ENCODE measurements at places on chromosomes 2 and 18.
A peak's percentile ranks its signal among the peaks of the same experiment; 100 is the strongest.

DNA sequence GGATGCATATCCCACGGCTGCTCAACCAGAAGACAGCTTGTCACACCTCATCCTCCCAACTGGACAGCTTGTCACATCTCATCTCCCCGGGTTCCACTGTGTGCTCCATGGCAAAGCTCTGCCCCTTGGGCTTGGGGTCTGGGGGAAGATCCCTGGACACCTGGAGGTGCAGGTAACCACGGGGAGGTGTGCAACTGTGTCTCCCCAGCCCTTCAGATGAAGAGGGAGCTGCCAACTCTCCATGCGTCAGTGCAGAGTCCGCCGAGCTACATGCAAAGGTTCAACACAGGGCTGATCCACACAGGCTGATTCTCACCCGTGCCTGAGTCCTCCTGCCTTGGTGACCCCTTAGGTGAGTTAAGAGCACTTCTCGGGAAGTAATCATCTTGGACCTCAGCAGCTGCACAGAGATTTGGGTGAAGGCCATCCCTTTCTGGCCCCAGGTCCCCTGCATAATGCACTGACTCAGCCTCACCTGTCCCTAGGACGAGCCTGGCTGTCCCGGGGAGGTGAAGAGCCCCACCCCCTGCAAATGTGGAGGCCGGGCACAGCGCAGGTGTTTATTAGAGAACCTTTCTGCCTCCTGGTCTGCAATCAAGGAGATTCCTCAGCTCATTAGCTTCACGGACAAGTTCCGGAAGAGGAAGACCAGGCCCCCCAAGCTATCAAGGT is 157.9 kb downstream of the PXDN start:
- no peak overlapping the region for H3K27ac ChIP-seq
- no peaks in the 10 kb centered on the region for H3K4me1 ChIP-seq
- no peaks in the 10 kb centered on the region for H3K27me3 ChIP-seq
- H3K36me3 ChIP-seq: no peaks in the 10 kb centered on the region
- no peak overlapping the region for H3K4me3 ChIP-seq

- peak overlapping the region; percentile 90 for H3K27ac ChIP-seq
- no peak for DNase-seq
- no peaks in the 10 kb centered on the region for H3K36me3 ChIP-seq
- peaks cover 26% of the 10 kb centered on the region for H3K4me1 ChIP-seq
These were observed 23.3 kb upstream of the IL1R1 start for GRCh38 chr2:102119255-102119654.

- no peak overlapping the region for H3K27ac ChIP-seq
- no peaks in the 10 kb centered on the region for H3K36me3 ChIP-seq
- no peaks in the 10 kb centered on the region for H3K27me3 ChIP-seq
- H3K4me3 ChIP-seq: no peak overlapping the region
- H3K4me1 ChIP-seq: no peaks in the 10 kb centered on the region
These were observed 165.8 kb downstream of the SETBP1 start for GRCh38 chr18:44846450-44846849.

- DNase-seq: no peak
- H3K36me3 ChIP-seq: no peaks in the 10 kb centered on the region
- no peak overlapping the region for H3K4me3 ChIP-seq
- H3K27ac ChIP-seq: no peak overlapping the region
These were observed 382.7 kb upstream of the SALL3 start for GRCh38 chr18:78596794-78597345.

GRCh38 chr18:34511435-34511834 is 198.7 kb upstream of the DTNA start:
- H3K27ac ChIP-seq: no peak overlapping the region
- H3K4me1 ChIP-seq: no peaks in the 10 kb centered on the region
- DNase-seq: no peak
- H3K27me3 ChIP-seq: no peaks in the 10 kb centered on the region
- H3K36me3 ChIP-seq: no peaks in the 10 kb centered on the region

All from prostate gland (tissue), 2 donors.